Stimulated activated CD4-positive, alpha-beta T cell treated with anti-CD3 and anti-CD28 coated beads, Interleukin-4, amount 100 ng/mL, for 48 hours (primary cell): ENCODE measurements at places on chromosomes 12 and 14.

- no peak for DNase-seq
Measured at GRCh38 chr14:24441904-24442239, 704 bp downstream of the SDR39U1 start.

DNA sequence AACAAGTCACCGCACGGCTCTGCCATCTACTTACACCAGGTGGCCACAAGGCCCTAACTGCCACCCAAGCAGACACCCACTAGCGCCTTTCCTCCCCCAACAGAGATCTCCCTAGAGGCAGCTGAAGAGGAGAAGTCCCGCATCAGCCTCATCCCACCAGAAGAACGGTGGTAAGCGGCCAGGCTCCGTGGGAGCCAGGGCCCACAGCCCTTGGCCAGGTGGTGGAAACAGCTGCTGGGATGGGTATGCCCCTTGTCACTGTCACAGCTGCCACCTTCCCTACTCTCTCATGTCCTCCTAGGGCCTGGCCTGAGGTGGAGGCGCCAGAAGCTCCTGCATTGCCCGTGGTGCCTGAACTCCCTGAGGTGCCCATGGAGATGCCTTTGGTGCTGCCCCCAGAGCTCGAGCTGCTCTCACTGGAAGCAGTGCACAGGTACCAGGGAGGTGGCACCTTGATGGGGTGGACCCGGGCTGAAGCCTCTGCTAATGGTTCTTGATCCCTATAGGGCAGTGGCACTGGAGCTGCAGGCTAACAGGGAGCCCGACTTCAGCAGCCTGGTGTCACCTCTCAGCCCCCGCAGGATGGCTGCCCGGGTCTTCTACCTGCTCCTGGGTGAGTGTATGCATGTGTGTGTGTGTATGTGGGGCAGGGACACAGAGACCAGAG, 7.5 kb downstream of the REC8 start:
- no peak for DNase-seq

DNA sequence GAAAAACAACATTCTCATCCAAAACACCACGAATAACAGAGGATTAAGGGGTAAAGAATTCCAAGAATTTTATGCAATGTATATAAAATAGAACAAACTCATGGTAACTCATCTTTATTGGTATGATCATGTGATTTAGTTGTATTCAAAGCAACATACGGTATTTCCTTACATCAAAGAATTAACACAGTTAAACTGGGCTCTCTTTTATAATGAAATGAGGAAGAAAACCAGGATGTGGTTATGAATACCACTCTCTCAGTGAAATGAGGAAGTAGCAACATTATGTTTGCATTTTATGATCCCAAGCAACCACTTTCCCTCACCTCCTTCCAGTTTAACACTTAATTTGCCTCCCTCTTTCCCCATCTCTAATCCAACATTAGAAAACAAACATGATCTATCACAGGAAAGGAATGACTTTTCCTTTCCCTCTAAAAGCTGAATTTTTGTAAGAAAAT, 22.9 kb downstream of the SPTLC2 start:
- no peak for DNase-seq

- DNase-seq: no peak
Measured at GRCh38 chr12:113128802-113129663, 6.5 kb downstream of the RASAL1 start.

GRCh38 chr12:24034160-24034559, 84.7 kb upstream of the SOX5 start:
- DNase-seq: no peak
